Activated CD4-positive, alpha-beta memory T cell treated with anti-CD3 and anti-CD28 coated beads, Interleukin-2, amount 10 ng/mL, durations not matched to agents 7 days and 5 days (primary cell): ENCODE measurements at places on chromosomes 4 and X. TPM values are rescaled to one million over a fixed set of nuclear protein-coding genes. Genes with fewer than 3 reads are reported as not detected.

Gene C4orf51
- not detected for total RNA-seq

Gene IL9R
- total RNA-seq = 67.2 TPM

Gene BEX5
- total RNA-seq = 7.0 TPM

Gene CCNA2
- 104 TPM for total RNA-seq

DNA sequence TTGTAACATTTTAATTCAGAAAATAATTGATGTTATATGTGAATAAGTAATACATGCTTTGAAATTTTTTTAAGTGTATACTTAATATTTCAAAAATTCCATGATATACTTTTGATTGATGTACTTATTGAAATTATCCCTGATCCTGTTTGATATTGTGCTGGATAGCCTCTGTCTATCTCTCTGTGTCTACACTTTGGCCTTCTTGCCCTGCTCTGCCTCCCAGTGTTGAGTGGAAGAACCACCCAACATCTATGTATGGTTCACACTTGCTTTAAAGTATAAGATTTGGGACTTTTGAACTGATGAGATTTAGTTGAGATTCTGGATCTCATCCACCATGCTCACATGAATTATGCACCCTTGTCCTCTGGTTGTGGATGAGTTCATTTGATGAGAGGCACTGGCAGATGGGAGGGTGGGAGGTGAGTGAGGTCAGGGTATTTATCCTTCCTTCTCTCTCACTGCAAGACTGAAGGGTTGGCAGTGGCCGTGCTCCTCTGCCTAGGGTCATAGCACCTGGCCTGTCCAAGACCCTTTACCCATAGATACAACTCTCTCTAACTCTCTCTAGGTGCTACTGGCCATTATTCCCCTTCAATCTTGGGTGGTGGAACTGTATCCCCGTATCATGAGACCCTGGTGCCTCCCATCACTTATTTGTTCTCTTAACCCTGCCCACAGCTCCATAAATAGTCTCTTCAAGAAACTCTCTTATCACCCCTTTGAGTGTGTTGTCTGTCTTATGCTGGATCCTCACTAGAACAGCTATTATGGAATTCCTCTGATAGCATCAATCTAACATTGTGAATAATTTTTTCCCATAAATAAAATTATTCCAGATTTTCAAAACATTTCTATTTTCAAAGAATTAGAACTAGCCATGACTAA is 75.2 kb downstream of the CORIN start:
- DNase-seq = no peak

GRCh38 chrX:14591976-14592375 is 62.6 kb downstream of the GLRA2 start:
- DNase-seq = no peak

DNA sequence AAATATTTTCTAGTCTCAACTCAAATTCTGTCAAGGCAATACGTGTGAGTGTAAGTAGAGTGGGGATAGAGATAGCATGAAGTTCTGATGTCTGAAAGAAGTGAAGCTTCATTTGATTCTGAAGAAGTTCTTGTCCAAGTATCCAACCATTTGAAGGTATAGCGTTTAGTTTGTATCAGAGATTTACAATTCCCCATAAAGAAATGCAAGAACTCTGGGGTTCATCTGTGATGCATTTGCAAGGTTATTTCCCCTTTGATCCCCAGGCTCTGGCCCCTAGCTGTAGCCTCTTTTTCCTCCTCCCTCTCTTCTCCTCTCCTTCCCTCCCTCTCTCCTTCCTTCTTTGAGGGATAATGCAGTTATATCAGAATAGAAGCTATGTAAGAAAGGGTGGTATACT is 7.8 kb downstream of the FGA start:
- no peak for DNase-seq

- DNase-seq = peak; percentile 25
Observed at GRCh38 chr4:15729910-15730533, 27.2 kb downstream of the BST1 start.

GRCh38 chr4:140116442-140117104 is 37.4 kb downstream of the MAML3 start:
- peak; percentile 63 for DNase-seq

- DNase-seq = no peak
Observed at GRCh38 chr4:183550345-183551093, 45.7 kb downstream of the ING2 start.

GRCh38 chrX:23612846-23613245 is 54.4 kb upstream of the PRDX4 start:
- no peak for DNase-seq

- no peak for DNase-seq
Observed at GRCh38 chr4:122992057-122992456, 69.7 kb upstream of the NUDT6 start.

- DNase-seq = no peak
Observed at GRCh38 chr4:16457944-16458343, 231.7 kb upstream of the TAPT1 start.

DNA sequence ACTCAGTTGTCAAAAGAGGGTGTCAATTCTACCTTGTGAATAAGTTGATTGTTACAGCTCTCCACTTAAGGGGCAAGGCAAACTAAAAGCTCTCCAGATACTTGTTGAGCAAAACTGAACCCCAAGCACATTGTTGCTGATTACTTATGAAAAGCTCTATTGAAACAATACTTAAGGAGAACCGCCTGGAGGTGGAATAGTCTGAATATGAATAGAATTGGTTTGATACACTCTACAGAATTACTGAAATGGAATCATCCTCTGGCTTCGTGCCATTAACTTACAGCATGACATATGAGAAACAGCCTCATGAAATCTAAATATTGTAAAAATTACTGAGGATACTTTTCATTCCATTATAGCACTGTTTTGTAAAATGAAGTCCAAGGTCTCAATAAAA is 127.0 kb upstream of the SH3RF1 start:
- DNase-seq = no peak

DNA sequence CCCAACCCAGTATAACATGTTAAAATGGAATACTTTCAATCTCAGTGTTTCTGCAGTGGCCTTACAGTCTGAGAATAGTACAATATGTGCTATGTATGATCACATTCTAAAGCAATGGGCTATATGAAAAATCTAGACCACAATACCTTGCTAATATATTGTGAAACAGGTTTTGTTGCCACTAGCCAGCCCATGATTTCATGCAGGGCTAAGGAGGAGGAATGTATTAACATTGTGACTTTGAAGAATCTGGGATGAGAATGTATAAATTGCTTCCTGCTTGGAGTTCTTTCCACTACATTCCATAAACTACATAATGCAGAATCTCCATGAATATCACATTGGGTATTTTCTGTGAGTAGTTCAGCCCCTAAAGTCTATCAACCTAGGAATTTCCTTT is 935.4 kb upstream of the GRIA3 start:
- no peak for DNase-seq

DNA sequence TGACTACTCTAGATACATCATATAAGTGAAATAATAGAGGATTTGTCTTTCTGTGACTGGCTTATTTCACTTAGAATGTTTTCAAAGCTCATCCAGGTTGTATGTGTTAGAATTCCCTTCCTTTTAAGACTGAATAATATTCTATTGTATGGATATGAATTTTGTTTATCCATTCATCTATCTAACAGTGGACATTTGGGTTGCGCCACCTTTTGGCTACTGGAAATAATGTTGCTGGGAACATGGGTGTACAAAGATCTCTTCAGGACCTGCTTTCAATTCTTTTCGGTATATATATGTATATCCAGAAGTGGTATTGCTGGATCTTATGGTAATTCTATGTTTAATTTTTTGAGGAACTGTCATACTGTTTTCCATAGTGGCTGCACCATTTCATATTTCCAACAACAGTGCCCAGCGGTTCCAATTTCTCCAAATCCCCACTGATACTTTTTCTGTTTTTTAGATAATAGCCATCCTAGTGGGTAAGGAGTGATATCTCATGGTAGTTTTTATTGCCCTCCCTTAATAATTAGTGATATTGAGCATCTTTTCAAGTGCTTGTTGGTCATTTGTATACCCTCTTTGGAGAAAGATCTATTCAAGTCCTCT is 3.4 kb upstream of the SCD5 start:
- DNase-seq = no peak

GRCh38 chrX:19883878-19884277 is 3.5 kb downstream of the SH3KBP1 start:
- DNase-seq = peak; percentile 37

GRCh38 chrX:40734971-40735324 is 394 bp downstream of the MED14 start:
- no peak for DNase-seq

GRCh38 chrX:41303013-41303412 is 30.9 kb upstream of the DDX3X start:
- DNase-seq = no peak

DNA sequence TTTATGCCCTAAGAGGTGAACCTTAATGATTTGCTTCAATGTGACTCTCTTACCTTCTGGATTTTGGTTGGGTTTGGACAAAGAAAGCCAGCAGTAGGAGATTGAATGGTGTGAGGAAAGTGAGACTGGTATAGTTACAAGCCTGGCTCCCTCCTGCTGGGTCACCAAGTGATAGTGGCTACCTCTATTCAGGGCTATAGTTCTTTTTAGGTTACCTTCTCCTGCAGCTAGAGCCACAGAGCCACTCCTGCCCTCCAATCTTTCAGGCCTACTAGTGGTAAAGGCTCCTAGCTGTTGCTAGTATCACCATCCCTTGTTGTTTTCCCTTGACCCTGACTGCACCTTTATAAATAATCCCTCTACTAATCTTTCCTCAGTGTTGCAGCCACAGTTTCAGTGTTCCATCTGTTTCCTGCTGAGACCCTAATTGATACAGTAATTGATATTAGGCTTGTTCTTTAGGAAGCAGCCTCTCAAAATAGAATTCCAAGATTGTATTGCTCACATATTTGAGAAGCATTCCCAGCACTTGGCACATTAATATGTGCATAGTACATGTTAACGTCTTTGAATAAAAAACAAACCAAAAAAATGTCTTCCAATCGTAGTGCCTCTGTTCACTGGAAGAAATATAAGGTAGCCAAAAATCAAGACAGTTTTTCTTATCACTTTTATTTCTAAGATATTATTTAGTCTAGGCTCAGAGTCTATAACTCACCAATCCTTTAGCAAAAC is 82.3 kb downstream of the SRPX start:
- no peak for DNase-seq
